ENCODE measurements at places on chromosomes 2 and 18.

- DNase-seq: no peak
Observed at GRCh38 chr18:3611313-3612090, 161.5 kb downstream of the TGIF1 start.

- no peak for DNase-seq
Observed at GRCh38 chr2:73031095-73031678, 40.3 kb downstream of the SFXN5 start.

GRCh38 chr2:111071600-111072171, 49.0 kb upstream of the BCL2L11 start:
- no peak for DNase-seq

DNA sequence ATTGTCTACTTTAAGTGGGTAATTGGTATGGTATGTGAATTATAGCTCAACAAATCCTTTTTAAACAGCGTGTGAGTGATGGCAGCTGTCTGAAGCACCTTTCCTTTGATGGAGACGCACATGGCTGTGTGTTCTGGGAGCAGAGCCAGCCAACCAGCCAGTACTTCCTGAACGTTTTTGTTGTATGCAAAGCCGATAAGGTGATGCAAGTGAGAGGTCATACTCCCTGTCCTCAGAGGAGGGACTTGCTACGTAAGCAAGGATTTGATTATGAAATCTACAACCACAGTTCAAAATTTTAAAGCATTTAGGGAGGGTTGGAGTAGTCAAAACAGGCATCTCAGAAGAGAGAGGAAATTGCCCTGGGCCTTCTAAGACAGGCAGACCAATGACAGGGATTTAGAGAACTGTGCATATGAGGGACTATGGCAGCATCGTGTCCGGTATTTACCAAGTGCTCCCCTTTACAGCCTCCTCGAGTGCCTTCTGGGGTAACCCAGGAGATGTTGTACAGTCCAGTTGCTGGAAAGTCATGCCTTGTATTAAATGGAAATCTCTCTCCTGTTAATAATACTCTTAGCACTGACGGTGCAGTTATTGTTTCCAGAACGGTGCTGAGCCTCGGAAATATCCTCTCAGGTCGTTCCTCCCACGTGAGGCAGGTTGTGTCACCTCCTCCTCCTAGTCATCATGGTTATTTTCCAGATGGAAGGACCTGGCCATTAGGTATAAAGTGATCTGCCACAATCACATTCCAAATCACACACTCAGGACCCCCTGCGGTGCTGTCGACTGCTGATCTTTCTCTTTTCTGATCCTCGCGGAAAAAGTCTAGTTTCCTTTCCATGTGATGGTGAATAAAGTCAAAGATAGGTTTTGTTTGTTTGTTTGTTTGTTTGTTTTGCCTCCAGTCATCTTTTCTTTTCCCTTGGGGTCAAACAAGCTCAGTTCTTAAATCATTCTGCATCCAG, 28.4 kb downstream of the ARHGEF4 start:
- peak; percentile 17 for DNase-seq

GRCh38 chr18:47677952-47678351, 252.5 kb downstream of the SMAD2 start:
- no peak for DNase-seq

- no peak for DNase-seq
Observed at GRCh38 chr18:25710981-25711380, 359.0 kb upstream of the ZNF521 start.

- peak; percentile 29 for DNase-seq
Observed at GRCh38 chr2:120237491-120237902, 14.3 kb upstream of the TMEM185B start.

DNA sequence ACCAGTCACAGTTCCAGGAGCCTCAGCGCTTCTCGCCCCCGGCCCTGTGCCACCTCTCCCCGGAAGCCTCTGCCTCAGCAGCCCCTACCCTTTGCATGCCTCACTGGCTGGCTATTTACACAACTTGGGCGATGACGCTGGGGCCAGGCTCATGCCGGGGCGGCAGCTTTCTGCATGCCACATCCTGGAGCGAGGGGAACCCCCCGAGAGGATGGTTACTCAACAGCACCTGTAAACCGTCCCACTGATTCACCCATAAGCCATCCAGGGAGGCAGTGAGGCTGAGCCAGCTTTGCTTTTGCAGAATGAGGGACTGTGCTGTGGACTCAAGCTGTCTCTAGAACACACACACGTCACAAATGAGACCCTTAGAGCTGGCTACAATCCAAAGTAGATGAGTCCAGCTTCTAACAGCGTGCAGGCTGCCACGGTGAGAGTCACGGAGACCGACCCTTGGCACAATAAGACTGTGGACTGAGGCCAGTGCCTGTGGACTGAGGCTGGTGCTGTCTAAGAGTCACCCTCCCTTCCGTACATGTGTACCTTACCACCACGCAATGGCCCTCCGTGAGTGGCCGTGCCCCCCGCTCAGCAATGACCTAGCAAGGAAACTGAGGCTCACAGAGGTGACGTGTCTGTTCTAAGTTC, 45.6 kb upstream of the ODC1 start:
- no peak for DNase-seq

Measured in H9 (cell line).